Urinary bladder (tissue), 4 donors: ENCODE measurements at places on chromosomes 6 and 20. TPM values are rescaled to one million over a fixed set of nuclear protein-coding genes. Genes with fewer than 3 reads are reported as not detected.

DNA sequence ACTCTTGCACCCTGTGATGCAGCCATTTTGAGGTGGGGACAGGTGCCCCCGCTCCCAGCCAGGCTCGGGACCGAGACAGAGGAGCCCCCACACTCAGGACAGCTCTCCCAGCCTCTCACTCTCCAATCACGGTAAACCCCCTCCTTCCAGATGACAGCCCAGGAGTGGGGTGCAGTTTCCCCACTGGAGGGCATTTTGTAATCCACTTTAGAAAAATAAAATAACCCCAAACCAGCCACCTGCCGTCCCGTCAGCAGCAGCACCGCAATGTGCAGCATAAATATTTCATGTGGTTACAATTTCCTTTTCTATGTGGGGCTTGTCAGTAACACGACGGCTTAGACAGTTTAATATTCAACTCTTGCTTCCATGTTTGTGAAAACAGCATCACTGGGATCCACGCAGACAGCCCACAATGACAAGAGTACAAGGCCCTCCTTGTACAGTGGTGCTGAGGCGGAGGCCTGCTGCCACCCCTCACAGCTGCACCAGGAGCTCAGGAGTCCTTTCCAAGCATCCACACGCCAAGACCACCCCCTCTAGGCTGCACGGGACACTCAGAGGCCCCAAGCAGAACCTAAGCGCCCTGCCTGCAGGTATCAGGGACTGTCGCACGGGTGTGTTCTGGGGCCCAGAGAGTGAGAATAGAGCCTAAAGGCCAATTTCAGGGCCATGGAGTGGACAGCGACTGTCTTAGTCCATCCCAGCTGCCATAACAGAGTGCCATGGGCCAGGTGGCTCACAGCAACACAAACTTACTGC, 116.7 kb downstream of the JPH2 start:
- DNase-seq, result no peak

DNA sequence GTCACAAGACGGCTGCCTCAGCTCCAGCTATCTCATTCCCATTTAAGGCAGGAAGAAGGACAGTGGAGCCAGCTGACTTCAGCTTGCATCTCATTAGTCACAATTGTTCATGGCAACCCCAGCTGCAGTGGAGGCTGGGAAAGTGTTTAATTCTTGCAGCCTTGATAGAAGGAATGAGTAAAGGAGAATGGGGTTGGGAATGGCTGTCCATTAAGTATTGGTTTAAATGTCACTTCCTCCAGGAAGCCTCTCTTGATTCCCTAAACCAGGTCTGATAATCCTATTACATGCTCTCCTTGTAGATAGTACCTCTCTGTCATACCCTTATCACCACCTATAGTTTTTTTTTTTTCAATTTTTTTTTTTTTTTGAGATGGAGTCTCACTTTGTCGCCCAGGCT, 166.4 kb downstream of the TFAP2C start:
- DNase-seq, result no peak

PHIP gene
- total RNA-seq, result 89.9 TPM

TRERF1 gene
- total RNA-seq, result 12.1 TPM

DNA sequence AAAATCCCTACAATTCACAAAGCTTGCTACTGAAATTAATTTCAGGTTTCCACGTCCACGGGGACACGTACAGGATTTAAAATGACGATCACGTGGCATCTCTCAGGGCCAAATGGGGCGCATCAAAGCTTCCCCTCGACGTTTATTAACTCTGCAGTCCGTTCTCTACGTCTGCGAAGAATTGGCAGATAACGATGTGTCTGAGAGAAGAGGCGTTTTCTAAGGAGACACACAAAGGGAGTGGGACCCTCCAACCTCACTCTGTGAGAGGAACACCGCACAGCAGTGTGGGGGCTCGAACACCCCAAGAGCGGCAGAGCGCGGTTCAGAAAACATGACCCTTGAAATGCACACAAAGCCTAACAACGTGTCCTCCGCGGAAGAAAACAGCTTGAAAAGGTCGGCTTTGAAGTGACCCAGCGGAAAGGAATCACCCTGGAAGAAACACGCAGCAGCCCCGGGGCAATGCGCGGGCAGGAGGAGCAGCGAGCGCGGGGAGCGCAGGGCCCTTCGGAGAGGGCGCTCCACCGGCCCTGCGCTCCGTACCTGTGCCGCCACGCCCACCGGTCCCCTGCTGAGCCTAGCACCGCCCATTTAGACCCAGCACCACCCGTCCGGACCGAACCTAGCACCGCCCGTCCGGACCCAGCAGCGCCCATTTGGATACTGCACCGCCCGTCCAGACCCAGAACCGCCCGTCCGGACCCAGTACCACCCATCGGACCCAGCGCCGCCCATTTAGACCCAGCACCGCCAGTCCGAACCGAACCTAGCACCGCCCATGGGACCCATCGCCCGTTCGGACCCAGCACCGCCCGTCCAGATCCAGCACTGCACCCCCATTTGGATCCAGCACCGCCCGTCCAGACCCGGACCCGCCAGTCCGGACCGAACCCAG, 1.1 kb upstream of the AFDN start:
- DNase-seq, result no peak

CALHM6 gene
- total RNA-seq, result 9.5 TPM

DNA sequence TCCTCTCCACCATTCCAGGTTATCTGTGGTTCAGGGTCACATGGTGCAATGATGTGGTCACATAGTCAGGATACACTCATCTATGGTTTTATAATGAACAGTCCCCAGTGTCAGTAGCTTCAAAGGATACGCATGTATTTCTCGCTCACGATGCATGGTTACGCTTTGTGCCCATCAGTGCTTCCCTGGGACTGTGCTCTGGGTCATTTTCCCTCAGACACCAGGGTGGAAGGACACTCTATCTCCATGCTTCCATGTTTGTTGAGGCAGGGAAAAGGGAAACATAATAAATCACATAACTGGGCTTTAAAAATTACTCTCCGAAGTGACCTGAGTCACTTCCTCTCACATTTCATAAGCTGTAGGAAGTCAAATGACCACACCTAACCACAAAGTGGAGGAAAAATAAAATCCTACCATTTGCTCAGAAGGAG, 394.8 kb upstream of the NOX3 start:
- no peak for DNase-seq

SH3BGRL2 gene
- 32.2 TPM for total RNA-seq

- no peak for DNase-seq
Measured at GRCh38 chr20:52193886-52194545, 2.4 kb upstream of the ZFP64 start.

DNA sequence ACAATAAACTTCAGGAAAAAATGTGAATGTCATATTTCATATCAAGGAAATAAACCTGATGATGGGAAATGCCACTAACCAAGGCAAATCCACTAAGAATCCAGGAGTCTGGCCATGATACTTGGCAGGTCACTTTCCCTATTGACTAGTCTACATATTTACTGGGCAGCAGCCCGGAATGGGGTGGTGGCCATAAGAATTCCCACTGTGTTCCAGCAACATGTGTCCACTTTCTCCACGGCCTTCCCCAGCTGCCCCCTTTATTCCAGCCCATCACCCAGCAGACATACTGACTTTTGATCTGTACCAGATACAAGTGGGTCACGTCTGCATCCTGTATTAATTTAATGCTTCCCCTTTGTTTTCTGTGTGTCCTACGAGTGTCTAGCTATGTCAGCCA, 234.5 kb upstream of the PRDM1 start:
- DNase-seq, result no peak

DNA sequence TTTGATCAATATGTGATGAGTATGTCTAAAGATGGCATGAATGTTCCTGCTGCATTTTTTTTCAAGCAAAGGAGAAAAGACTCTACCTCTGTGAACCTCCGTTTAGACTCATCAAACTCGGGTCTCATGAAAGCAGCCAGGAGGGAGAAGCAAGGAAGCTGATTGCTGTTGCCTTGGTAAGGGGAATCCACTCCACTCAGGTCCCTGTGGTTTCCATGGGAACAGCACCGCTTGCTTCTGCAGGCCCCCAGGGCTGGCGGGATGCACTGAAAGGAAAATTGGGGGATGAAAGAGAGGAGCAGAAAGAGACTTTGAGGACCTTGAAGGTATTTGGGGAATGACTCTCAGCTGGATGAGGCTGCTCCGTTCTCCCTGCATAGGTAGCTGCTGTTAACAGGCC, 249.6 kb upstream of the RIN2 start:
- DNase-seq, result no peak

DNA sequence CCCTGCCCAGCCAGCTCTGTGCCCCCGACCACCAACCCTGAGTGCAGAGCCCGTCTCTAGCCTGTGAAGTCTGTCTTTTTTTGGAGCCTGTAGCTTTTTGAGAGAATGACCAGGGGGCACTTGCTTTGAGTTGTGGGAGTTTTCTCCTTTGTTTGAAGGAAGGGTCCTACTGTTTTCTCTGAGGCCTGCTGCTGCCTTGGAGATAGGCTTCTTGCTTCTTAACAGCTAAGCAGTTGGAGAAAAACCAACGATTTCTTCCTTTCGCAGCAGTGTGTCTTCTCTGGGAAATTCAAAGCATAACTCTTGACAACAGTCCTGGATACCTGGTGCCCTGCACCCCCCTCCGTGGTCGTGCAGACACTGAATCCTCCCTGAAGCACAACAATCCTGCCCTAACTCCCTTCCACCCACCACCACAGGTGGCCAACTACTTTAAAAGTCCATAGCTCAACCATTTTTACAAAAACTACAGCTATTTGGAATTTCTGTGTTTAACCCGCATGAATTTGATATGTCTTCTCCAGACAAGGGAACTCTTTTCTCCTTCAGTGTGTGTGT, 61.0 kb downstream of the FAM50B start:
- DNase-seq, result no peak

PGBD1 gene
- total RNA-seq, result 8.7 TPM

GRCh38 chr6:5679691-5680090, 327.0 kb downstream of the NRN1 start:
- DNase-seq, result no peak

GRCh38 chr20:2131366-2131765, 29.7 kb downstream of the STK35 start:
- DNase-seq, result no peak

GRCh38 chr20:1810926-1811620, 84.1 kb upstream of the SIRPA start:
- no peak for DNase-seq

GRCh38 chr6:113102761-113103160, 754.4 kb upstream of the MARCKS start:
- DNase-seq, result no peak

DNA sequence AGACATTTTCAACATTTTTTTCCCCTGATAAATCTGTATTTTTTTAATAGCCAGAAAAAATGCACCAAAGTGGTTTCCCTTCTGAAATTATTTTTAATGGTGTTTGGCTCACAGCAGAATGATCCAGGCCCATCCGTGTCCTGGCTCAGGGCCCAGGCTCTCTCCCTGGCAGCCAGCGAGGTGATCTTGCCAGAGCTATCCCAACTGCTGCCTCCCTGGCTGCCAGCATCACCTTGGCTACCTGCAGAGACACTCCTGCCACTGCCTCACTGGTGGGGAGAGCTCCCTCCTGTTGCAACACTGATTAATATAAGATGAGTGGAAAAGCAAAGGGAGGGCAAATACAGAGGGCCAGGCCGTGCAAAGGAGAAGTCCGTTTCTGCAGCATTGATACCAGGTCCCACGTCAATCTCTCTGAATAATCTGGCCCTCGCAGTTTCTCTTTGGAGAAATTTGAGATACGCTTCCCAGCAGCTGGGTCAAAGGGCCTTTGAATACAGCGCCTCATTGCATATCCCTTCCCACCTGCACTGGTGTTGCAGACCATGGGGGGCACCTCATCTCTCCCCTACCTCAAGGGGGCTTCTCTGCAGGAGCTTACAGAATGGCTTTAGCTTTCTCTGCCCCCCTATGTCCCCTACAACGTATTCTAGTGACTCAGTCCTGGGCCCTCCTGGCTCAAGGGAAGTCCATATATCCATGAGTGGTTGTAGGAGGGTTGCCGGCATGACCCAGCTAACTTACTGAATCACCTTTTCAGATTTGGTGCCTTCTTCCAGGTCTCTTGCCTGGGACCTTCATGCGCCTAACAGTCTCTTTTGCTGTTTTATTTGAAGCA, 12.8 kb upstream of the DSTN start:
- DNase-seq, result no peak

GRCh38 chr6:89281779-89282246, 33.3 kb downstream of the GABRR2 start:
- DNase-seq, result no peak

DNA sequence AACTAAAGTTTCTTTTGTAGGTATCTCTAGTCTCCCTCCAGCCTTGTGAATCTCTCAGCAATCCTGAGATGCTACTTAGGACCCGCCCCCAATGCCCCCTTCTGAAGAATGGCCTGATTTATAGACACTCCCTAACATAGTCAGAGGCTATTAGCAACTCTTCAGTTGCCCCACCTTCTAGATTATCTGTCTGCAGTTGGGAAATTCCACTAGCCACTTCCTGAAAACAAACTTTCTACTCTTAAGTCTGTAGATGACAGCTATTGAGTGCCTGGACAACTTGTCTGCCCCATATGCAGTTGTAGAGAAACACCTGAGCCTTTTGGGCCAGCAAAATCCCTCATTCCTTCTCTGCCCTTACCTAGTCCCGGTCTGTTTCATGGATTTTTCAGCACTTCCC, 188.2 kb upstream of the PREP start:
- DNase-seq, result no peak

FAM135A gene
- 100 TPM for total RNA-seq

LINC00237 gene
- total RNA-seq, result not detected

FAM83C gene
- total RNA-seq, result 0.21 TPM

TCFL5 gene
- 21.0 TPM for total RNA-seq

DNA sequence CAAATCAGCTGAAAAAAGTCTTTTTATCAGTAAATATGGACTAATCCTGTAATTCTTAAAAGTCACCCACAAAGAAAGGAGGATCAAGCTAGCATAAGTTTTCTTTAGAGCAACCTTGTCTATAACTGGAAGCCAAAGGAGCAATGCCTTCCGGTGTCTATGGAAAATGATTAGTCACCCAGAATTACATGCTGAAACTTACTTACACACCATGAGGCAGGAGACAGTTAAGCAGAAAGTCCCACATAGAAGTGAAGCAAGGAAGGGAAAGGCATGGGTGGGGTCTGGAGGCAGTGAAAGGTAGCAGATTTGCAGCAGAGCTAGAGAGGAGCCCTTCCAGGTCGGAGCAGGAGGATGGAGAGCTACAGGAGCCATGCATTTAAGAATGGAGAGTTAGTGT, 153.7 kb upstream of the RIPOR2 start:
- DNase-seq, result no peak
